Activated T-cell treated with anti-CD3 and anti-CD28 coated beads for 24 hours (primary cell): ENCODE measurements at places on chromosomes 13 and 19.
A peak's percentile ranks its signal among the peaks of the same experiment; 100 is the strongest.

DNA sequence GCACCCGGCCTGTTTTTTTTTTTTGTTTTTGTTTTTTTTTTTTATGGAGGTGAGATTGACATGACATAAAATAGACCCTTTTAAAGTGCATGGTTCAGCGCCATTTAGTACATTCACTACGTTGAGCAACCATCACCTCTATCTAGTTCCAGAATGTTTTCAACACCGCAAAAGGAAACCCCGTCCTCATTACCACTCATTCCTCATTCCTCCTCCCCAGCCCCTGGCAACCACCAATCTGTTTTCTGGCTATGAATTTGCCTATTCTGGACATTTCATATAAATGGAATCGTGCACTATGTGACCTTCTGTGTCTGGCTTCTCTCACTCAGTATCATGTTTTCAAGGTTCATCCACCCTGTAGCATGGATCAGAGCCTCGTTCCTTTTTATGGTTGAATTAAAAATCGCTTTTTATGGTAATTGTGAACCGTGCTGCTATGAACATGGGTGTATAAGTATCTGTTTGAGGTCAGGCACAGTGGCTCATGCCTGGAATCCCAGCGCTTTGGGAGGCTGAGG is 9.9 kb upstream of the ADGRE5 start:
- no peak for DNase-seq

DNA sequence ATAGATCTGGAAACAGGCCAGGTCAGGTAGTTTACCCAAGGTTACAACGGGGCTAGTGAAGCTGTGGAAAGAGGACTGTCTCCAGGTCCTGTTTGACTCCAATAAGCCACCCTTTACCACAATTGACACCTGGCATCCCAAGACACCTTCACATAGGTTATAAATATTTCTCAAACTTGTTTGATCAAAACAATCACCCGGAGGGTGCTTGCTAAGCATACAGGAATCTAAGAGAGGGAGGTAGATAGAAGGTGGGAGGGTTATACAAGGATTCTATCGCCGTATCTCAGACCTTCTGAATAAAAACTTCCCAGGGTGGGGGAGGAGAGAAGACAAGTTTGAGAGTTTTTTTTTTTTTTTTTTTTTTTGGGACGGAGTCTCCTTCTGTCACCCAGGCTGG is 55.4 kb downstream of the MICU2 start:
- DNase-seq, result no peak

DNA sequence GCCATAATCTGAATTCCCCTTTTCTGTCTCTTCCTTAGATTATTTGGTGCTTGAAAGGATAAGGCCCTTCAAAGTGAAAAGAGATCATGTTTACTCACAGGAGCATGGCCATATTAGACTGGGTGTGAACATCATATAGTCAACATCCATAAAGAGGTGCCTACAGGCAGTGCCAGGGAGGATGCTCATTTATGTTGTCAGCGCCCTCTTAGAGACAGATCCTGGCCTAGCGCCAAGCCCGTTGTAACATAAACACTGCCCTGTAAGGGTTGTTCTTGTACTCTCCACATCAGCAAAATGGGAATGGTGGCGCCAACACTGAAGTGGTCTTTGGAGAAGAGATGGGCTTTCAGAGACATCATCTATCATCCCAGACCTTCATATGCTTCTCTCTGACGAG is 16.1 kb downstream of the PCDH8 start:
- no peak for DNase-seq

- DNase-seq, result no peak
Measured at GRCh38 chr13:38135592-38135991, 214.1 kb upstream of the UFM1 start.

GRCh38 chr13:30338331-30338851 is 31.0 kb upstream of the KATNAL1 start:
- no peak for DNase-seq

- DNase-seq, result no peak
Measured at GRCh38 chr13:52851137-52851962, 2.9 kb upstream of the PCDH8 start.

DNA sequence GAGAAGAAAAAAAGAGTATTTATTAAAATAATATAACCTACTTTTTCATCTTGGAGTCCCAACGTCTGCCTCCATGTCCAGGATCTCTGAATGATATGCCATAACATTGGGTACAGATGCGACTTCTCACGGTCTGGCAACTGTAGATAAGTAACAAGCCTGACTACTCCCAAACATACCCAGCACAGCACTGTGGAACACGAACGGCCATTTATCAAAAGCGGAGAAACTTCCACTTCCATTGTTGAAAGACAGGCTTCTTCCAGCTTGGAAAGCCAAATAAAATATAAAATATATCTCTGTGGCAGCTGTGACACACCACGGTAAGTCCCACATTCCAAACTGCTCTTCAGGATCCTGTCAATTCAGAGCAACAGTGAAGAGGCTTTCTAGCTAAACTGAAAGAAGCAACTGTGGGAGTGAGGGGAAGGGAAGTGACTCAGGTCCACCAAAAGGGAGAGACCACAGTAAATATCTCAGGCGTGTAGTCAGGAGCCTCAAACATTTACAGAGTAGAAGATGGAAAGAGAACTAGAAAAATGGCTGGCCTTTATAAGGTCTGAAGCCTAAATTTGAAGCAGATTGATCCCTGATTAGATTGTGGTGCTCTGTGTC is 331.7 kb downstream of the LIG4 start:
- no peak for DNase-seq

DNA sequence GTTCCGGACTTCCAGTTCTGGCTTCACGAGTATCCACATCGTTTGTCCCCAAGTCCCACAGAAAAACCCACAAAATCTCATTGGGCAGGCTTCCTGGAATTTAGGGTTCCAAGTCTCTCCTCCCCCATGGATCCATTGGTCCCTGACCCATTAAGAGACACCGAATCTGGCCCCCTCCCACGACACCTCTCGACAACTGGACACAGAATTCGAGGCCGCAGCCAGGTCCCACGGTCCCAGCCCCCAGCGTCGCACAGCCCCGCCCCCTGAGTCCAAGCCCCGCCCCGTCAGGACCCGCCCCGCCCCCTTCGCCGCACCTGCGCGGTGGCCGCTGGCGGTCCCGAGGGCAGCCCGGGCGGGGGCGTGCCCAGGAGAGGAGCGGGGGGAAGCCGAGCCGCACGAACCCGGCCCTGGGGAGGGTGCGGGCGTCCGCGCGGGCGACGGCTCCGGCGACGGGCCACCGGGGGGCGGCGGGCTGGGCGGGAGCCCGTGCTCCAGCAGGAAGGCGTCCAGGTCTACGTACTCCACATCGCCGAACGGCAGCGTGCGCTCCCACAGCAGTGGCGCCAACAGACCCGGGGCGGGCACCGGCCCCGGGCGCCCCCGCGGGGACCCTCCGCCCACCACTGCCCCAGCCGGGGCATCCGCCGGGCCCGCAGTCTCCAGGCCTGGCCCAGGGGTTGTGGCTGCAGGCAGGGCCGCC is 1.8 kb downstream of the DBP start:
- DNase-seq, result peak; percentile 71

- no peak for DNase-seq
Measured at GRCh38 chr19:6743714-6744380, 4.4 kb downstream of the TRIP10 start.

GRCh38 chr19:36196249-36196648 is 18.2 kb downstream of the ZNF565 start:
- DNase-seq, result no peak

- peak; percentile 3 for DNase-seq
Measured at GRCh38 chr13:44879452-44880058, 109.7 kb downstream of the NUFIP1 start.

DNA sequence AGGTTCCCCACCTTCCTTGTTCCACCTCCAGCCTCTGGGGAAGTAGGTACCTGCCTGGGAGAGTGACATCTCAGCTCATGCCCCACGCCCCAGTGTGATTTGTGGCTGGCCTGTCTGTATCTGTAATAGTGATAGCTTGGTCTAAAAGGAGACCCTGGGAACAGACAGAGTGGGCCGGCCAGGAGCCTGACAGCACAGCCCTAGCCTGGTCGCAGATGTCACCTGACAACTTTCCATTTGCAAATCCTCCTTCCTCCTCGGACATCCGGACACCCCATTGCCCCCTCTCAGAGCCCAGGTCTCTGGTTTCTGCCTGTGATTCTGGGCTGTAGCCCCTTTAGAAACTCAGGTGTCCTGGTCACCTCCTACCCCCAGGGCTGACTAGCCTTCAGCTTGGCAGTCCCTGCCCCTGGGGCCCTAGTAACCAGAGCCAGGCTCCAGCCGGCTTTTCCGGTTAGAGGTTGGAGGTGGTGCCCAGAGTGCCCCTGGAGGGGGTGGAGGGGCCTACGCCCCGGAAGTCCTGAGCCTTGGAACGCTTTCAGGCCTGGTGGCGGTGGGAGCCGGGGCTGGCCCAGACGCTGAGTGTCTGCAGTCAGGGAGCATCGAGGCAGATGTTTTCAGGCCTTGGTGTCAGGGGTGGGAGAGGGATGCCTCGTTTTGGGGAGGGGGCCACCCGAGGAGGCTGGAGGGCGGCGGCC is 6.5 kb downstream of the LRRC8E start:
- DNase-seq, result no peak

DNA sequence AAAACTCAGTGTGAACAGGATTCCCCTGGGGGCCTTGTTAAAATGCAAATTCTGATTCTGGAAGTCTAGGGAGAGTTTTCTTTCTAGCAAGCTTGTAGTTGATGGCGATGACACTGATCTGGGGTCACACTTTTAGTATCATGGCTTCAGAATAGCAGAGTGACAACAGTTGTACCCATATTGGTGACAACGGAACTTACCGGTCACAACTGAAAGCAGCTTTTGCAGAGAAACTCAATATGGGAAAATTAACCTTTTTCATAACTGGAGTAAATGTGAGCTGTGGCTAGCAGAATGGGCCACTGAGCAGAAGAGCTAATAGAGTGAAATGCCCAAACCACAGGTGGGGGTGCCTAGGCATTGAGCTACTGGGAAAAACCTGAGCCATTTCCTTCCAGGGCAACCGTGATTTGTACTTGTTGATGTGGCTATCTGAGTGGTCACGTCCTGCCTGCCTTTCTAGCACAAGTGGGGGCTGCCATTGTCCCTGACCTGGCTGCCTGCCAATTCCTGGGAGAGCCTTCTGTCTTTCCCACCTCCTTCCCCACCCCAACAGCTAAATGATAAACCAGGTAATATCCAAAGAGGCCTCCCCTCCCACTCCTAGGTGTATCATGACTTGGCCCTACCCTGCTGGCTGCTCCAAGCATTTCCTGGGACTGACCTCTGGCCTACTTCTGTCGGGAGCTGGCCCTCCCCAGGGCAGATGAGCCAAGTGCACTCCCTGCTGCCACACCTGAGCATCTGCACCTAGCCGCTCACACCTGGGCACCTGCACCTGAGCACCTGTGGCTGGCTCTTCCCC is 1.7 kb upstream of the SLC10A2 start:
- DNase-seq, result no peak

- no peak for DNase-seq
Measured at GRCh38 chr19:11373166-11373884, 1.1 kb upstream of the SWSAP1 start.

DNA sequence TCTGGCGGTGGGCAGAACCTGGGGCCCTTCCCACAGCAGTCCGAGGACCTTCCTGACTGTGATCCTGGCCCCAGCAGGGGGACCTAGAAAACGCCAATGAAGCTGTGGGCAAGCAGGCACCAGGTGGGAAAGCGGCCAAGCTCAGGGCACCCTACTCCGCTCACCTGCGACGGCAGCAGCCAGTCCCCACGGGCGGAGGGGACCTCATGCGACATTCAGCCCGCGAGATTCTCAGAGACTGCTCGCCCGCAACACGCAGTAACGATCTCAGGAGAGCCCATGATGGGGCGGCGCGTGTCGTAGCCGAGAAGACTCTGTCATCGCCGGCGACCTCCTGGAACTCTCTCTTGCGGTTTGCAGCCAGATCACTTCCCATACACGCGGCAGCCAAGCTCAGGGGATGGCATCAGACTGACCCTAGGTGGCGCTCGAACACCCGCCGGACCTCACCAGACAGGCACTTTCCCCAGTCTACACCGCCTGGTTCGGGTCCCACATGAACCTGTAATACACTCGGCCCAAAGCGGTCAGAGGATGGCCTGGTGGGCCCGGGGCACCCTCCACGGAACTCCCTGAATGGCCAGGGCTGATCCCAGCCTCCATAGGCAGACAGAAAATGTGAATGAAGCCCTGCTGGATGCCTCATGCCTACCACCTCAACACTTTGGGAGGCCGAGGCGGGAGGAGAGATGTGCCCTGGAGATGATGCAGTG is 26.5 kb downstream of the MAN2B1 start:
- peak; percentile 84 for DNase-seq

DNA sequence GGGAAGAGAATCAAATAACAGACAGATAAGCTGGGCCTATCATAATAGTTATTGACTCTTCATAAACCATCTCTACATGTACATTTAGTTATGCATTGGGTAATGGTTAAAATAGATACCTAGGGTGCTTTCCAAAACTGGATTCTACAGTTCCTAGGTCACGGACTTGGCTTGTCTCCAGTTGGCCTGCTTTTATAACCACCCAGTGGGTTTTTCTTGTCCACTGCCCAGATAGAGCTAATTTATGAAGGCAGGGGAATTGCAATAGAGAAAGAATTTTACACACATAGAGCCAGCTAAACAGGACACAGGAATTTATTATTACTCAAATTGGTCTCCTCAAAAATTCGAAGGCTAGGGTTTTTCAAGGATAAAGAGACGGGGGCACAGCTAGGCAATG is 97.3 kb downstream of the FAM216B start:
- no peak for DNase-seq

DNA sequence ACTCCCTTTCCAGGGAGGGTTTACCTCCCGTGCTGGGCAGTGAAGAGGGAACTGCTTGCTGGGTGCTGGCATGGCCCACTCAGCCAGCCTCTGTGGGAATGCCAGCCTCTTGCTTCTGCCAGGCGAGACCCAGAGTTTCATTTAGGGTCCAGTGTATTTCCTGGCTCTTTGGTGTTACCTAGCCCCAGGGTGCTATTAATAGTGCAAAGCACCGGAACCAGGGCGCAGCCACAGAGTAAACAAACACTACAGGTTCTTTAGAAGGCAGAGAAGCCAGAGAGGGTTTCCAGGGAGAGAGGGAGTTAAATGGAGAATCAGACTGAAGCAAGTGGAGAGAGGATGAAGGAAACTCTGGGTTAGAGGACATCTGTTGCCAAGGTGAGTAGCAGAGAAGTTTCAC is 74.9 kb upstream of the SPATA13 start:
- DNase-seq, result no peak

- no peak for DNase-seq
Measured at GRCh38 chr19:50569938-50570540, 1.8 kb upstream of the LRRC4B start.

DNA sequence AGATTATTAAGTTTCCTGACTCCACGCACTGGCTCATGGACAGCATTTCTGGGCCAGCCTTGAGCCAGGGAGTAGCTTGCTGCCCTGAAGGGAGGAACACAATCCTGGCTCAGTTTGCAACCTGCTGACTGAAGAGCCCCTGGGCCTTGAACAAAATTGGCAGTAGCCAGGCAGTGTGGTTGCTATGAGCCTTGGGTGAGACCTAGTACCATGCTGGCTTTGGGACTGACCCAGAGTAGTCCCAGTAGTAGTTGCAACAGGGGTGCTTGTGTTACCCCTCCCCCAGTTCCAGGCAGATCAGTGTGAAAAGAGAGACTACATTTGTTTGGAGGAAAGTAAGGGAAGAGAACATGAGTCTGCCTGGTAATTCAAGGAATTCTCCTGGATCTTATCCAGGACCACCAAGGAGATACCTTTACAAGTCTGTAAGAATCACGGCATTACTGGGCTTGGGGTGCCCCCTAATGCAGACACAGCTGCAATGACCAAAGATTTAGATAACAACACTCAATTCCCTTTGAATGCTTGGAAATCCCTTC is 22.0 kb downstream of the ITGBL1 start:
- DNase-seq, result no peak

- no peak for DNase-seq
Measured at GRCh38 chr19:38958301-38958700, 17.2 kb downstream of the FBXO17 start.
